ENCODE measurements at places on chromosomes 6 and 20. TPM values are rescaled to one million over a fixed set of nuclear protein-coding genes. Genes with fewer than 3 reads are reported as not detected.

The BEND6 gene
- 24.6 TPM for total RNA-seq

The CDSN gene
- not detected for total RNA-seq

The KCNK17 gene
- total RNA-seq: not detected

The KIAA1755 gene
- 1.1 TPM for total RNA-seq

The WFDC5 gene
- total RNA-seq: not detected
